H9 (cell line): ENCODE measurements at places on chromosomes 5 and 9. TPM values are rescaled to one million over a fixed set of nuclear protein-coding genes. Genes with fewer than 3 reads are reported as not detected.
A peak's percentile ranks its signal among the peaks of the same experiment; 100 is the strongest.

DNA sequence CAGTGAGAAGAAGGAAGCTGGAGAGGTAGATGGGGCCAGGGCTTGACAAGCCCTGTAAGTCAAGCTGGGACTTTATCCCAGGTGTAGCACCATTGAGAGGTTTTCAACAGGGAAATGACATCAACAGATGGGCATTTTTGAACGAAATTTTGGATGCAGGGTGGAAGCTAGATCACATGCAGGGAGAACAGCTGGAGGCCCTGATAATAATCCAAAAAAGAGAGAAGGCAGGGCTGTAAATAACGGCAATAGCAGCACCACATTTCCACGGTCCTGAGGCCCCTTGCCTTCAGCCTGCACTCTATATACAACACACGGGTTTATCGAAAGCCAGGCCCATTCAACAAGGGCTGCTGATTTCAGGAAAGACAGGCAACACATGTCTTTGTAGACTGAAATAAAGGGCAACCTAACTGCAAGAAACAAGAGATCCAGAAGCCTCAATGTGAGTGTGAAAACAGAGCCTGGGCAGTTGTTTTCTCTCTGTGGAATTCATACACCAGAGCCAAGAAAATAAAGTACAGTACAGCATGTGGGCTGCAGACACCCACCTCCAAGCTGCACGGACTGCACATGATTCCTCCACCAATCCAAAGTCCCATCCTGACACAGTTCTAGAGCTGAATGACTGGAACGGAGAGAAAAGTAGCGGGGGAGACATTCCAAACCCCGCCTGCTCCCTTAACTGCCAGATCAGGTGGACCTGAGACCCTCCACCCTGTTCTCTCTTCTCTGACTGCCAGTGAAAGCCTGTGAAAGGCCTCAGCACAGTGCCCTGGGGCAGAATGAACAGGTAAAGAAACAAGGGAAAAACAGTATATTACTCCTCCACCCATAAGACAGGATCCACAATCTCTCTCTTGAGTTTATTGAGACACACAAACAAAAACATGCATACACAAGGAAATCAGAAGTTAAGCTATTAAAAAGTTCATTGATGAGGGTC lies 36.3 kb downstream of the KLHL3 start:
- no peak for DNase-seq

- no peak for DNase-seq
Observed at GRCh38 chr5:1124205-1125029, 12.6 kb upstream of the SLC12A7 start.

GRCh38 chr5:6744841-6745705 lies 31.8 kb downstream of the TENT4A start:
- no peak for DNase-seq

- no peak for DNase-seq
Observed at GRCh38 chr5:175248416-175248905, 195.5 kb downstream of the DRD1 start.

GRCh38 chr5:35852084-35852734 lies 4.5 kb upstream of the IL7R start:
- peak; percentile 35 for DNase-seq

DNA sequence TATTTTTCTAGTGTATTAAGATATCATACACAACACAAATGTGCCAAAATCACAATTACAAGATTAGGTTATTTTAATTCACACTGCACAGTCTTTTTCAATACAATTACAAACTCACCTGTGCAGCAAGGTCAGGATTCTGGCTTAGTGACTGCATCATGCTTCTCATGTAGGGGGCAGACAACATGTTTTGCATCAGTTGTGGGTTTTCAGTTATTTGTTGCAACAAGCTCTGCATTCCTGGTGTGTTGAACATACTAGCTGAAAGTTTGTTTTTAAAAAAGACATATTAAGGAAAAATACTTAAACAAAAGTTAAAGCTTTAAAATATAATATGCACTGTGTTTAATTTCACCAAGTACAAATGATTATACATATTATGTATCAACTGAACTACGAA lies 38.7 kb downstream of the UBQLN1 start:
- DNase-seq = no peak

DNA sequence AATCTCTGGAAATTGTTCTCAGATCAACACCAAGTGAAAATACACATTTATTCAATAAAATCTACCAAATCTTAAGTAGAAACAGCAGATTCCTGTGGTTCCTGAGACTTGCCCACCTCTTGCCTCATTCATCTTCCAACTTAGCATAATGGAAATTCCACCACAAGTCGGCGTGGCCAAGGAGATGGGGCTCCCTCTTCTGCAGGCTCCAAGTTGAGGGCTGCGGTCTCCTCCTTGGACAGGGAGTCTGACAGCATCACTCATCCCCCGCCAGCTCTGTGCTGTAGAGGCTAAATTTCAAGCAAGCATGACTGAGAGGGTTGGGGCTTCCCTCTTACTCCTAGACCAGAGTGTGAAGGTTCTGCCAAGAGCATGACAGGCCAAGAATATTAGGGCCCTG lies 273.7 kb downstream of the DIRAS2 start:
- no peak for DNase-seq

DNA sequence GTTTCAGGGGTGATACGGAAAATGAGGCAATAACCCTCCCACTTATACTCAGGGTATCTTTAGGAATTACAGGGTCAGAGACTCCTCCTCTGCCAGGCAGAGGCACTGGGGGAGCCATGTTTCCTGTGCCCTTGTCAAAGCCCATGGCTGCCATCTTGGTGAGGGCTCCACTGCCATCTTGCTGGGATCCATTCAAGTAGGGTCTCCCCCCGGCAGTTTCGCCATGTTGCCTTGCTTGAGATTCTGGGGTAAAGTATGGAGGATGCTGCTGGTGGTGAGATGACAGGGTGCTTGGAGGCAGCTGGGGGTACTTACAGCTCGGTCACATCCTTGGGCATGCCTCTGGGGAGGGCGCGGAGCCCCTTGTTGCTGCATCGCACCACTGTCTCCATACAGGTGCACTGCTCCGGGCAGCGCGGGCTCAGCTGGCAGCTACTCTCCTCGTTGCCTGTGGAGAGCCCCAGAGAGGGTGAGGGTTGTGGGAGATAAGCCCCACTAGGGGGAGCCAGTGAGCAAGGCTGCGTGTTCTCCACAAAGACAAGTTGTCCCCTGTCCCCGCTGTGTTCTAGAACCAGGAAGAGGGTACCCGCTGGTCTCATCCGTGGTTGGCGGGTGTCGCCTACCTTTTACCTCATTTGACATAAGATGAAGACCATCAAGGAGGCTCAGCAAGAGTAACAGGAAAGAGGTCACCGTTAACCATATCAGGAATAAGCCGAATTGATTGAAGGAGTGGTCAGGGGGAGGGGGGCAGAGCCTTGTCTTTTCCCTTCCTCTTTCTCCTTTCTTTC lies 169.0 kb upstream of the PANK3 start:
- peak; percentile 90 for DNase-seq

GRCh38 chr5:169805527-169805934 lies 168.5 kb downstream of the DOCK2 start:
- DNase-seq = peak; percentile 45

GRCh38 chr5:3385991-3386519 lies 209.6 kb upstream of the IRX1 start:
- DNase-seq = no peak

- DNase-seq = no peak
Observed at GRCh38 chr9:7578951-7579350, 220.6 kb downstream of the DMAC1 start.

LCN1 gene
- total RNA-seq = not detected in 2 replicates

TEX48 gene
- total RNA-seq = not detected in 2 replicates

ZBTB34 gene
- 15.6 and 15.8 TPM in 2 replicates for total RNA-seq

SPATA31D1 gene
- not detected in 2 replicates for total RNA-seq

IL13 gene
- not detected in 2 replicates for total RNA-seq

ZBTB26 gene
- 5.8 and 6.1 TPM in 2 replicates for total RNA-seq

DEPDC1B gene
- 49.0 and 51.4 TPM in 2 replicates for total RNA-seq

STOML2 gene
- 192 and 193 TPM in 2 replicates for total RNA-seq

CAPSL gene
- total RNA-seq = not detected in 2 replicates

SLC12A2 gene
- total RNA-seq = 17.9 and 20.3 TPM in 2 replicates
